ENCODE measurements at places on chromosomes 11 and 22.

DNA sequence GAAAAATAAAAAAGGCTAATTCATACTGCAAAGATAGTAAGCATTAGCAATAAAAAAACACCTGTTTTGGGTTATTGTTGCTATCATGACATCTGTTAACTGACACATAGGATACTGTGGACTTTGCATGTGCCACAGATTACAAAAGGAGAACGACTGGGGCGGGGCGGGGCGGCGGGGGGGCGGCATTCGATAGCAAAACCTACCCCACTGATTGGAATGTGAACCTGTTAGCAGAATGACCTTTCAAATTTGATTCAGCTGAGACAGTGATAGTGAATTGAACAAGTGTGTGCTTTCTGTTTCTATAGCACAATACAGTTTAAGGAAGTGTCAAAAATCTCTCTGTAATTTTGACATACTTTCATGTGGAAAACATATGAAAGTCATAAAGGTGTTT, 14.9 kb downstream of the MMP20 start:
- H3K27ac ChIP-seq: no peak overlapping the region
- DNase-seq: no peak
- H3K27me3 ChIP-seq: no peaks in the 10 kb centered on the region

DNA sequence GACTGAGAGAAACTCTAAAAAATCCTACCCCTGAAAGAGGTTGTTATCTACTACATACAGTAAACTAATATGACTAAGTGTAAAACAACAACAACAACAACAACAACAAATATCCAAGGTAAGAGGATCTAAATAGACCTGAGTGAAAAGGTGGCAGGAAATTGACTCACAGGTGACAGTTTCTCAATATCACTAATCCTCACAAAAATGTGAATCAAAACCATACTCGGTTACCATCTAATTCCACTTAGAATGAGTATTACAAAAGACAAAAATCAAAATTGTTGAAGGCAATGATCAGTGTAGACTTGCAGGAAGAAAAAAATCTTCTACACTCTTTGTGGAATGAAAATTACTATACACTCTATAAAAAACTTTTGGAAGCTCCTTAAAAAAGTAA, 17.5 kb downstream of the RGL4 start:
- H3K27ac ChIP-seq: peak overlapping the region; percentile 27
- peaks cover 7% of the 10 kb centered on the region for H3K4me1 ChIP-seq
- peaks cover 69% of the 10 kb centered on the region for H3K36me3 ChIP-seq
- no peak for DNase-seq
- no peaks in the 10 kb centered on the region for H3K27me3 ChIP-seq
- no peak overlapping the region for H3K4me3 ChIP-seq

DNA sequence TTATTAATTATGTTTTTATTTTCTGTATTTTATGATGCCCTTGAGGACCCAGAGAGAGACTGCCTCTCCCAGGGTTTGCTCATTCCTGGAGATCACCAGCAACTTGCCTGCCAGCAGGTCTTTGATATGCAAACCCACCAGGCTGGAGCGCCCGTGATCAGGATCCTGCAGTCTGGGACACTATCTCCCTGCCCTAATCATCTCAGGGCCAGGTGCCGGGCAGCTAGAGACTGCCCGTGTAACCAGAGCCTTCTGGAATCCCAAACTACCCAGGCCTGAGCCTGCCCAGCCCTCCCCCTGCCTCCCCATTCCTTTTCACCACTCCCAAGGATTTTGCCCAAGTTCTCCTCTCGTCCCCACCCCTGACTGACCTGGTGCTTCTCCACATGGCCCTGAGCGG, 52.2 kb upstream of the B3GAT1 start:
- no peak overlapping the region for H3K4me3 ChIP-seq
- DNase-seq: no peak
- H3K4me1 ChIP-seq: no peaks in the 10 kb centered on the region
- no peaks in the 10 kb centered on the region for H3K27me3 ChIP-seq

GRCh38 chr11:74320538-74320937, 9.1 kb upstream of the P4HA3 start:
- H3K36me3 ChIP-seq: no peaks in the 10 kb centered on the region
- no peak for DNase-seq
- H3K27ac ChIP-seq: peak overlapping the region; percentile 78
- no peak overlapping the region for H3K4me3 ChIP-seq

DNA sequence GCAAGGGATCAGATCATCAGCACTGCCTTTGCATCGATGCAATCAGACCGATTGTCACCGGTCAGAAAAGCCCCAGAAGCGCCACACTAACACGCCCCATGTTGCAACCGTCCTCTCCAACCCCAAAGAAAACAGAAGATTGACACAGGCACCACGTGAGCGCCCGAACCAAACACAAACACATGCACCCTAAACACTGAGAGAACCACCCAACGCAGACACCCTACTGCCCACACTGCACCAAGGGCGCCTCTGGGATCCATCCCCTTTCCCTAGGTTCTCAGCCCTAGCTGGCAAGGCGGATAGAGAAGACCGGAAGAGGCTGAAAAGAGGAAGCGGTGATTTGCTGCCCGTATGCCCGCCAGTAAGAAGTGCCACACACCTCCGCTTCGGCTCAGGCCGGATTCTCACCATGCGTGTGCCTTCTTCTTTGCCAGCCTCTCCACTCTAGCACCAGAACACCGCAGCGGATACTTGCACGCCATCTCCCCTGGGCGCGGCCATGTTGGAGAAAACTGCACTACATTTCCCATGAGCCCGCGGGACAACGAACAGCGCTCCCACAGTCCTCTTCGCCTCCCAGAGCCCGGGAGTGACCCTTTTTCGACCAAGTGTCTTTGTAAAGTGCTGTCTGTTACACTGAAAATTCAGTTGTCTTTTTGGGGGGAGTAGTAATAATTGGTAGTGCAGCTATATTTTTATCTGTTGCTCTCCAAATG, at the start of gene ALKBH8:
Gene ALKBH8 (minus strand): TSS at position 517 of the 719 bp plus-strand sequence. CDS start 4,842 bp downstream, outside the sequence.
- H3K27me3 ChIP-seq: no peaks in the 10 kb centered on the region
- peaks cover 23% of the 10 kb centered on the region for H3K4me1 ChIP-seq
- DNase-seq: peak; percentile 72

Data from MCF 10A (cell line).